Stimulated activated CD8-positive, alpha-beta memory T cell treated with anti-CD3 and anti-CD28 coated beads, Interleukin-15, amount 100 ng/mL, for 4 hours (primary cell): ENCODE measurements at places on chromosomes 6 and 20.

- DNase-seq: no peak
Observed at GRCh38 chr20:50678169-50678898, 13.0 kb downstream of the RIPOR3 start.

DNA sequence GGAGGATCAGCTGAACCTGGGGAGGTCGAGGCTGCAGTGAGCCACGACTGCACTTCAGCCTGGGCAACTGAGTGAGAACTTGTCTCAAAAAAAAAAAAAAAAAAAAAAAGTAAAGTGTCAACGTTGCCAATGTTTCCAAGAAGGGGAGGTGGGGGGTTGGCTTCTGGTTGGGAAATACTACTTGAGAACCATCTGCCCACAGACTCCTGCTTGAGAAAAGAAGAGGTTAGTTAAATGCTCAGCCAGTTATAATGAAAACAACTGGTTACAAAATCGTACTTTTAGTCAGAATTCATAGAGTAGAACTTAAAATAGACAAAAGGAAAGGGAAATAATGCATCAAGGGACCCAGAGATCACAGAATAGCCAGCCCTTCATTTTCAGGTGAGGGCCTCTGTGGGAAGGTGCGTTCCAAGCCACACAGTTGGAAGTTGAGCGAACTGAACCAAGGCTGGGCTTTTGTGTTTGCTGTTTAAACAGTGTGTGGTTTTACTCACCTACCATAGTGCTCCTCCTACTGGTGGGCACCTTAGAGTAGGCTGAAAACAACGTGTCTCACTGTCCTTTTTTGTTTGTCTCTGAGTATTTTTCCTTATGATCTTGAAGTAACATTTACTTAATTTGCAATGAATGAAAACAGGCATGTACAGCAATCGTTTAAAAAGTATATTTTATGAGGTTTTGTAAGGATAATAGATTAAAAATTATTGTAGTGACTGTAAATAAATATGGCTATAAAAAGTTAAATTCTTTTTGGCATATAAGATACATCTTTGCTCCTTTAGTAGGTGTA, 200.7 kb downstream of the BCAS1 start:
- no peak for DNase-seq

DNA sequence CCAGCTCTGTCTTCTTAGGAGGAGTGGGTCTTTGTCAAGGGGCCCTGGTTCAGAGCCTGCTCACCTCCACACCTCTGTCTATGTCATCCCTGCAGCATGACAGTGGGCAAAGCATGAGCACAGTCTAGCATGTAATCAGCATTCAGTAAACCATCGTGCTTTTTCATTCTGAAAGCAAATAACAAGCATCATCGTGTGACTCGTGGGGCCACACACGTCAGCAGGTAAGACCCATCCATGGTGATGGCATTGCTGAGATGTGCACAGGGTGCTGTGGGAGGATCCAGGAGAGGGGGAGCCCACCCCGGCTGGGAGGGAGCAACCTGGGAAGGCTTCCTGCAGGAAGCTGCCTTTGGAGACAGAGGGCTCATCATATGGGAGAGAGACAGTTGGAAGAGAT, 106.7 kb downstream of the TMEM242 start:
- no peak for DNase-seq

- DNase-seq: no peak
Observed at GRCh38 chr6:111658462-111659154, 52.9 kb upstream of the TRAF3IP2 start.

- DNase-seq: no peak
Observed at GRCh38 chr6:142013287-142013686, 119.4 kb upstream of the GJE1 start.

GRCh38 chr20:61332016-61332975, 80.2 kb downstream of the CDH4 start:
- DNase-seq: no peak

DNA sequence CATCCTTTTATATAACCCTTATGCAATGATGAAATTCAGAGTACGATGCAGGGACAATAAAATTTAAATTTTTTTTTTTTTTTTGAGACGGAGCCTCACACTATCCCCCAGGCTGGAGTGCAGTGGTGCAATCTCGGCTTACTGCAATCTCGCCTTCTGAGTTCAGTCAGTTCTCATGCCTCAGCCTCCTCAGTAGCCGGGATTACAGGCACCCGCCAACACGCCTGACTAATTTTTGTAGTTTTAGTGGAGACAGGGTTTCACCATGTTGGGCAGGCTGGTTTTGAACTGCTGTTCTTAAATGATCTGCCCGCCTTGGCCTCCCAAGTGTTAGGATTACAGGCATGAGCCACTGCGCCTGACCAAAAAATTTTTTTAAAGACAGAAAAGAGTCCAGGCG, 15.2 kb downstream of the MTO1 start:
- no peak for DNase-seq

DNA sequence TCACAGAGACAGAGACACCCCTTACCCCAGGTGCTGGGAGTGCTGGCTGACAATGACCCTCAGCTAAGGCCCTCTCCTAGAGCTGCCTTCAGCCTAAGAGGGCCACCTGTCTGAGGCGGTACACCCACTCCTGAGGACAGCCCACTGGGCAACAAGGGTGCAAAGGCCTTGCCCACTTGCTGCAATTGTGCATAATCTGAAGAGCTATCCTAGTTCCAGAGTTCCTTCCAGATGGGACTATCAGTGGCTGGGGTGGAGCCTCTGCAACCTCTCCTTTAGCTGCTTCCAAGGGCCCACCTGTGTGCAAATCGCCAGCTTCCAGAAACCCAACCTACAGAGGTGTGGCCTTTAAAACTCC, 87.5 kb downstream of the PREX1 start:
- no peak for DNase-seq

GRCh38 chr6:142279350-142280180, 22.2 kb upstream of the ADGRG6 start:
- no peak for DNase-seq

- no peak for DNase-seq
Observed at GRCh38 chr6:51541847-51542246, 545.6 kb downstream of the PKHD1 start.

- no peak for DNase-seq
Observed at GRCh38 chr6:124355146-124355545, 551.5 kb downstream of the NKAIN2 start.

DNA sequence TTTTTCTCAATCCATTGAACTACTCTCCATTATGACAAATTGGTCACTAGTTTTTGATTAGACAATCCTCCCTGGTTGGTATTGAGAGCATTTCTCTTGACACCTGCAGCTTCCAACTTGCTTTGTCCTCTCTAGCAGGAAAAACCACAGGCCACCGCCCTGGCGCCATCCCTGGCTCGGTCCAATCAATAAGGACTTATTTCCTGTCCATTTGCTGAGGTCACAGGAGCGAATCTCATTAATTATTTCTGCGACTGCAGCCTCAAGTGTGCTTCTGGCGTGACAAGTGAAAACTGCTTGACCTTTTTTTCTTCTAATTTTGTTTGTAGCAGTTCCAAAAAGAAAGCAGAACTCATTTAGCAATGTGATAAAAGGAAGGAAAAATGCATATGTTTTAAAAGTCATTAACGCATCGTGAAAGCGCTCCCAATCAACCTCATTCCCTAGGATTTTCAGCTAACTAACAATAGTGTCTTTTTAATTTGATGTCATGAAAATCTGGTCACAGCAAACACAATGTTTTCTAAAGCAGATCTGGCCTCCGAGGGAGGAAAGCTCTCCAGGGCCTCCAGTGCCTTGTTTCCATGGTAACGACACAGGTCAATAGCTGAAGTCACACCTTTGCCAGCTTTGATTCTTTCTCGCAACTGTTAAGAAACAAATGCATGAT, 39.0 kb upstream of the BEND3 start:
- no peak for DNase-seq

GRCh38 chr6:130473886-130474285, 108.1 kb downstream of the TMEM200A start:
- no peak for DNase-seq

DNA sequence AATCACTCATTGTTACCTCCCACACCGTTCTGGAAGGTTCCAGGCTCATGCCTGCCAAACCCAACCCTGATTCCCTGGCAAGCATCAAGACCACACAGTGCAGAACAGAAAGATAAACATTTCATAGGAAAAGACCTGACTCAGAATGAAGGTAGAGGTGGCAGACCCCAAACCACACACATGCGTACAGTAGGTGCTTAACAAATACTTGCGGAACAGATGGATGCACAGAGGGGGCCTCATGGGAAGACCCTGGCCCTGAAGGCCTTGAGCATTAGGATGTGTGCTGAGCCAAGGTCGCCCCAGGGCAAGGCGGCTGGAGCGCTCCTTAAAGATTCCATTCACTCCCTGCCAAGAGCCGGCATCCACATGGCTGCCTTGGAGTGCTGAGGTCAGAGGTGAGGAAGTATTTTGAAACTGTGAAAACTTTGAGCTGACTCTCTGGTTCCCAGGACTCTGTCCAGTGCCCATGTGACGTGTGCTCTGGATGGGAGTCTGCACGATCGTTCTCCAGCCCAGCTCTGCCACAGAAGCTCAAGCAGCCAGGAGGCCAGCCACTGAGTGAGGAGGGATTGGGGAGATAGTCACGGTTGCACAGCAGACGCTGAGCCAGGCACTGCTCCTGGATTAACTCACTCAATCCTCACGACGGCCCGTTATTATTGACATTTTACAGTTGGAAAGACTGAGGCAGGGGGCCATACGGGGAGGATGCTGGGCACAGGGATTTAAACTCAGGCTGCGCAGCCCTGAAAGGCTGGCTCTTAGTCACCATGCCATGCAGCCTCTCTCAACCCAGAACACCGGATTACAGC, 65.5 kb upstream of the AFDN start:
- DNase-seq: no peak

DNA sequence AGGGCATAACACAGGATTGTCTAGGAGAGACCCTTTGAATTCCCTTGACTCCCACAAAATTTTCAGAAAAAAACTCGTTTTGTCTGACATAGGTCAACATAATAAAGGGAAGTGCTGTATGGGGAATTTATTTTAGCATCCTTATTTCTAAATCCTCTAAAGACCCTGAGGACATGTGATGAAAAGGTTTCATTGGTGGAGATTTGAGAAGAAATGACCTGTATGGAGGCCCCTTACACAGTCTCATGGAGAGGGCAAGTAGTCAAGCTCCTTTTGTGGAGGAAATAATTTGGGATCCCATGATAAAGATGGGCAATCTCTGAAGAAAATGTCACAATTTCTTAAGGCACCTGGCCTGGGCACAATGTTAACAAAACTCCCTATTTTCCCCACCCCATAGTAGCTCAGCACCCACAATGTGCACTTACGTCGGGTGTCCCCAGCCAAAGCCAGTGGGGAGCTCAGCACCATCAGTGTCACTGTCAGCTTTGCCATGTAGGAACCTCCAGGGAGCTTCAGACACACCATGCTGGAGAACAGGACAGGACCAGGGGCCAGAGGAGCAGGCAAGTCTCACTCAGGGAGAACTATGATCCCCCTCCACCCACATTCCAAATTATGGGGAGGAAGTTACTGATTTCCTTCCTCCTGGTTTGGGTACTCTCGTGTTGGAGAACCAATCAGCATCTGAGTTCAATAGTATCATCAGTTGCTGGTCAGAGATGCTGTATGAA, at the start of gene HLA-DRB5:
Gene HLA-DRB5 (minus strand): TSS at position 591 of the 734 bp plus-strand sequence. CDS start 63 bp downstream, at position 528.
- DNase-seq: no peak

DNA sequence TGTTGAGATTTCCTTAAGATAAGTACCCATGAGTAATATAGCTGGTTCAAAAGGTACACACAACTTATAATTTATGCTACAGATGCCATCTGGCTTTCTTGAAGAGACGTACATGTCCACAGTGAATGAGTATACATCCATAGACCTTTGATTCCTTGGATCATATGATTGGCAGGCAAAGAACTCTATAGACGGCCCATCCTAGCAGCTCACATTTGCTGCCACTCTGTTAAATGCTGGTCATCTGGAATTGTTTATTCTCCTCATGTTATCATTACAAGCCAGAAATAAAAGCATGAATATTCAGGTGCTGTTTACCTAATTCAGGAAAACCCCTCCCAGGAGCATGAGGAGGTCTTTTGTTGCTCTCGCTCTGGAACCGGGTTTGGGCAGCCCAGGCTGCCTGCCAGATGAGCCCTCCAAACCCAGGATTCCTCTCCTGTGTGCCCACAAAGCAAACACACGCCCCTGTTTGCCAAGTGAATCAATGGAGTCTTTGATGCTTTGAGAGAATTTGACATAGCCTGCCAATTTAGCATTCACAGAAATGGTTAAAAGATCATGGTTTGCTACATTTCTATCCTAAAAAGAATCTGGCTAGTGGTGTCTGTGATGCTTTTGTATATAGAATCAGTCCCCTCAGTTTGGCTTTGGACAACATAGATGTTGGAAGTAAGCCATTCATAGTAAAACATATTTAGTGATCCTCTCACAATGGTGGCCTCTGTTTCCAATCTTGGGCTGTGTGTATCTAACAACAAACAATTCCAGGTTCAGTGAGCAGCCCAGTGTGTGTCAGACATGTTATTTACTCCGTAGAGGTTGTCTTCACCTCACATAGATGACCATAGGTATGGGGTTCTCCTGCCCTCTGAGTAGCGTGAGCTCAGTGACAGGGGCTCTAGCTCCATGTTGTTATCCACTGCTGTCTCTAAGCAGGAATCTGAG, 17.5 kb upstream of the PLCG1 start:
- DNase-seq: no peak

- peak; percentile 10 for DNase-seq
Observed at GRCh38 chr6:34027445-34027936, 118.4 kb downstream of the GRM4 start.

DNA sequence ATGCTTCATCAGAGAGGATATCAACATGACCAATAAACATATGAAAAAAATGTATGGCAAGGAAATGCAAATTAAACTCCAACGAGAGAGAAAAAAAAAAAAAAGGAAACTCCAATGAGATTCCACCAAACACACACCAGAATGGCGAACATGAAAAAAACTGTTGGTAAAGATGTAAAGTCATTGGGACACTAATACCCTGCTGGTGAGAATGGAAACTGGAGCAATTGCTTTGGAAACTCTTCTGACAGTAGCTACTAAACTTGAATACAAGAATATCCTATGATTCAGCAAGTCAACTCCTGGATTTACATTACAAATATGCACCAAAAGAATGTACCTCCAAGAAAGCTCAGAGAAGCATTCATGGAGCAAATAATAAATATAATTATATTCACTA, 260.7 kb upstream of the ECI2 start:
- no peak for DNase-seq

- DNase-seq: no peak
Observed at GRCh38 chr20:47181056-47181862, 175.2 kb downstream of the ZMYND8 start.

GRCh38 chr20:24677626-24678315, 208.3 kb downstream of the SYNDIG1 start:
- no peak for DNase-seq

DNA sequence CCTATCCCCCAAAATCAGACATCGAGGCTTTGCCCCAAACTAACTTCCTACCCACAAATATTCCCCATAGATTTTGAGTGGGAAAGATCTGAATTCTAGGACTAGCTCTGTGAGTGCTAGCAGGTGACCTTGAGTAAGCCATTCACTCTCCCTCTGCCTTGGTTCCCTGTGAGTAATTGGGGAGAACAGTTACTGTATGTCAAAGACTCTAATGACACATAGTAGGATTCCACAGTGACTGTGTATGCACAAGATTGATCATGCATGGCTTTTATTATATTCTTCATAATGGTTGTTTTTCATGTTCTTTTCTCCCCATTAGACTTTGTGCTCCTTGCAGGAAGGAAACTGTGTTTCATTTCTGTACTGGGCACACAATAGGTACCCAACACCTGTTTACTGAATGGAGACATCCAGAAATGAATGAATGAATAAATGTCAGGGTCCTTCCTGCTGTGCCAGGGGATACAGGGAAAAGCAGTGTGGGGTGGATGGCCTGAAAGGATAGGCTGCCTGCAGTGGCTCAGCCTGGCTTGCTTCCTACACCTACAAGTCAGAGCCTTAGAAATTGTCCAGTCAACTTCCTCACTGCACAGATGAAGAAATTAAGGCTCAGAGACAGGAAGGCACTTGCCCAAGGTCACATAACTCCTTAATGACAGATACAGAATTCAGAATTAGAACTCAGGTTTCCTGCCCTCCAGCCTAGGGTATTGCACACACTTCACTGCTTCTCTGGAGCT, 901 bp upstream of the TMEM151B start:
- DNase-seq: no peak
